ENCODE measurements at places on chromosomes 12 and 14.

DNA sequence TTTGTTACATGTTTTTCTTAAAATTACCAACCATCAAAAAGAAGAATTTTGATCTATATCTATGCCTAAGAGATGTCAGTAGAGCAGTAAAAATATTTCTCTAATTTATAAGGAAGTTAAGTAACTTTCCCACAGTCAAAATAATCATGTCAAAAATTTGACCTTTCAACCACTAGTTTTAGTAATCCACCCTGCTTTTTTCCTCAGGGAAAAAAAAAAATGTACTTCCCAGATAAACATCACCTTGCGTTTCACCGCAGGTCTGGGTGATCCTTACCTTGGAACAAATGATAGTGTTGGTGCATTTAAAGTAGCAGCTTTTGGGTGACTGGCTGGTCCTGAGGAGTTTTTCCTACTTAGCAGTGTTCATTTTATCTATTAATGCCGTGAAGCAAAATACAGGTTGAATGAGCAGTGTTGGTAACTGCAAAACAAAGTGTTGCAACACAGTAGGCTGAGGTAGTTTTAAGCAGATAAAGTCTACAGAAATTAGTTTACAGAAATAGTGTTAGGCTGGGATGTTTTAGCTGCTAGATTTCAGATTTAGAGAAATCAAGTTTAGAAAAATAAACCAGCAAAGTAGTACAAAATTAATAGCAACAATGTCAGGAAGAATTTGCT lies 137.2 kb upstream of the DNM1L start:
- DNase-seq: no peak

DNA sequence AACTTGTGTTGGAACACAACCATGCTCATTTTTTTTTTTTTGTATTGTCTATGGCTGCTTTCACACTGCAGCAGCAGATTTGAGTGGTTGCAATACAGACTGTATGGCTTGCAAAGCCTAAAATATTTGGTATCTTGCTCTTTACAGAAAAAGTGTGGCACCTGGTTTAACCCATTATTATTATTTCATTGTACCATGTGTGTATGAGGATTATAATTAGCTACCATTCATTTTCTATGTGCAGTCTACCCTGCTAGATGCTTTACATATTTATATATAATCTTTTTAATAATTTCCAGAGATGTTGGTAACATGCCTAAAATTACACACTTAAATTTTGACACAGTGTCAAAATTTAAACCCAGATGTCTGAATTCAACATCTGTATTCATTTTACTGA lies 37.7 kb downstream of the SPATS2 start:
- DNase-seq: no peak

DNA sequence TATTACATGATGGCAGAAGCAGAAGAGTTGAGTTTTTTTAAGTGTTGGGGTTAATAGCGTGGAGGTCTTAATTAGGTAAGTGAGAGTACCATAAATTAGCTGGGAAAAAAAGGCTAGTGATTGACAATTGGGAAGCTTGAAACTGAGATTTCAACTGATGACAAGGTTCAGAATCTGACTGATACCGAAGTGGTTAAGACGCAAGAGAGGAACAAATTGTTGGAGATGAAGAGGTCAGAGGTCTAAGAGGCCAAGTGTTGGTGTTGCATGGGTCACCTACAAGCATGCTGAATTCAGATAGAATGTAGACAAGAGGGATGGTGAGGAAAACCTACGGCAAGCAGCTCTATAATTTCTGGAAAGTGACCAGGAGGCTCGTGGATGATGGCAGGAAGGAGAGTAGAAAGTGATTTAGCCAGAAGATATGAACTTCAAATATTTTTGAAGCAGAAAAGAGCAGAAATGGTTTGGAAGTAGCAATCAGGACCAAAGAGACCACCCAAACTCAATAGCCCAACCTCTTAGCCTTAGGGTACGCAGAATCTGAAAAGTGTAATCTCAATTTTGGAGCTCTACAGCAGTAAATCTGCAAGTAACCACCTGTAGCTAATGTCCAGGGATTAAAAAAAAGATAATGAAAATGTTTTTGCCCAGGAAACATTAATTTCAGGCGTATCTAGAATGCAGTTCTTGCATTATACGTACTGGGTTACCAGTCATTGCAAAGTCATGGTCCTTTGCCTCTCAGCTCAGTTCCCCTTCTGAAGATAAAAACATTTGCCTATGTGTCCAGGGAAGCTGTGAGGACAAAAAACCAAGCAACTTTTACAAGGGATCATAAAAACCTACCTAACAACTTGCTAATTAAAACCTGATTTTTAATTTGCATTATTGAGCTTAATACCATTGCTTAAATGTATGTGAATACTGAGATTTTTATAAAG lies 1.7 kb upstream of the TMPO start:
- DNase-seq: no peak

GRCh38 chr12:13362260-13362841 lies 165.8 kb downstream of the EMP1 start:
- no peak for DNase-seq

GRCh38 chr12:106417926-106418910 lies 60.7 kb downstream of the POLR3B start:
- DNase-seq: no peak

- no peak for DNase-seq
Observed at GRCh38 chr12:81039231-81039630, 38.6 kb upstream of the ACSS3 start.
